Activated naive CD4-positive, alpha-beta T cell treated with anti-CD3 and anti-CD28 coated beads, Interleukin-2, amount 50 U/mL, for 16 hours (primary cell): ENCODE measurements at places on chromosomes 2 and 18.

DNA sequence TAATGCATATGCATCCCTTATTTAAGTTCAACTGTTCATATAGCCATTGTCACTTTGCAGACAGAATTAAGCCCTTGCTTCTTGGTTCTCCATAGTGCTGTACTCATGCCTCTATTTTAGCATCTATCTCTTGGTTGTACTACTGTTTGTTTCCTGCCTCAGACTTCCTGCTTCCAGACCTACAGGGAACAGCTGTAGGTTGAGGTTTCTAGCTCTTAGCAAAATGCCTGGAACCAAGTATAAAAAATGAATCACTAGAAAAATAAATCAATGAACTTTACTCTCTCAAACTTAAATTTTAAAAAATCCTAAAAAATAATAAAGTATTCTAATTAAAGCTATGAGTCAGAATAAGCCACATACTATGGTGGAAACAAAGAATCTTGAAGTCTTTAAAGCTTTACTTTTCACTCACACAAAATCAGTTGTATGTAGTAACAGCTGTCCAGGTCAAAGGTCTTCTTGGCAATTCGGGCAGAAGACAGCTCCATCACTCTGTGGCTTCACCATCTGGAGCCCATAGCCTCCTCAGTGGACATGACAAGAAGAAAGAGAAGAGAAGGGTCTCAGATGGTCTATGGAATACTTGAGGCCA is 1228.1 kb upstream of the GYPC start:
- DNase-seq, result no peak

GRCh38 chr2:167140330-167140729 is 252.1 kb downstream of the XIRP2 start:
- DNase-seq, result no peak

GRCh38 chr2:70069049-70069448 is 18.2 kb upstream of the PCBP1 start:
- peak; percentile 73 for DNase-seq

GRCh38 chr2:105224444-105224843 is 17.1 kb upstream of the GPR45 start:
- no peak for DNase-seq

DNA sequence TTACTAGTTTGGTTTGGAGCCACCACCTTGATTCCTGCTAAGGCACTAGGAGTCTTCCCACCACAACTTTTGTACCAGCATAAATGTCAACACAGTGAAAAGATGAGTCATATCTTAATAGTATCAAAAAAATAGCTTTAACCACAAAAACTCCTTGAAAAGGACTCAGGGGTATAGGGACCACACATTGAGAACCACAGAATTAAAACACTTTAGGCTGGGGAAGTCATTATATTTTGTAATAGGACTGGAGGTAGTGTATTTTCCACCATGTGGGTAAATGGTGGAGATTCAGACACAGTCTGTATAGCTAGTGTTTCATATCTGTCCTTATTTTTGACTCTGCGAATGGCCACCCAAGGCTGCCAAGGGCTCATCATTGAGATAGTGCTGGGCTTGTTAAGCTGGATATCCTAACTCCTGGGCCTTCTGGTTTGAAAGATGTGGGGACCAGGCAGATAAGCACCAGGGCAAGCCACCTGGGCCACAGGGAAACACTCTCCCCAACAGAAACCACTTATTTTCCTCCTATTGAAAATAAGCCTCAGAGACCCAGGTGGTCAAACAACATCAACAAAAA is 19.1 kb upstream of the FHL2 start:
- no peak for DNase-seq

DNA sequence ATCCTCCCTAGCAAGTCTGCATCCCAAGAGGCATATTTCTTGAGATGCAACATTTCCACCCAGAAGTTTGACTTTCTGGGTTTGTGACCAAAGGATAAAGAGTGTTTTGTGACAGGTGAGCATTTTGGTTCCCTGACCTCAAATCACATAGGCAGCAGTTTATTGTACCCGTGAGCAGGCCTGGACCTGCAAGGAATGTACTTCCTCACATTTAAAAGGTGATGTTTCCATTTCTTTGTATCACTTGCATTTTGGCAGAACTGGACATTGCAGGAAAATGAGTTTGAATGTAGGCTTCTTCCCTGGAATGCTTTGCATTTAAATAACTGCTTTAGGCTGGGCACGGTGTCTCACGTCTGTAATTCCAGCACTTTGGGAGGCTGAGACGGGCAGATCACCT is 160.7 kb downstream of the ALPK2 start:
- no peak for DNase-seq

GRCh38 chr2:202019689-202020450 is 13.8 kb upstream of the FZD7 start:
- no peak for DNase-seq

DNA sequence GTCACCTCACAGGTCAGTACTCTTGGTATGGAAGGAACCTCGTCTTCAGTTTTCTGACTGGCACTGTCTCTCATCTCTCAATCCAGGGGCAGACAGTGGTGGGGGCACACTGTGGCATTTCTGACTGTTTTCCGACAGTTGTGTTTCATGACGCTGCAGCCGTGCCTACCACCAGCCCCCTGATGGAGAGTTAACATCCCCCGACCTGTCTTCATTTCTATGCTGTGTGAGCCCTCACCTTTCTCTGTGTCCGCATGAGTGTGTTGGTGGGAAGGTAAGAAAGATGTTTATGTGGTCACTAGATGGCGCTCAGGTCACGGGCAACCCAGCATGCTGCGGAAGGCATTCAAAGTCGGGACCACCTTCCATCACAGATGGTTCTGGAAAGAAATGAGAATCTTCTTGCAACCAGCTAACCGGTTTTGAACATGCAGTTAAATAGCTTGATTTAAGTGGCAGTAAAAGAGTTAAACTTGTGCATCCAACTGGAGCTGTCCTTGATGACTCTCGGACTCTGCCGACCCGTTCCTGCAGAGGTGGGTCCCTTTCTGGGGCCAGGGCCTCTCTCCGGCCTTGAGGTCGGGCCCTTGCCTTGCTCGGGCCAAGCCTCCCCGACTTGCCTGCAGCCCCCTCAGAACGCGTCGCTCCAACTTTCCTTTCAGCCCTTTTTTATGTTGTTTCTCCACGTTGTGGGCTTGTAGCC is 92.4 kb downstream of the DYSF start:
- peak; percentile 39 for DNase-seq

- no peak for DNase-seq
These were observed 25.6 kb downstream of the HADHB start for GRCh38 chr2:26270373-26270772.

GRCh38 chr2:238247841-238248453 is 8.1 kb upstream of the HES6 start:
- DNase-seq, result no peak

- DNase-seq, result no peak
These were observed 23.9 kb downstream of the SP5 start for GRCh38 chr2:170739048-170739447.

DNA sequence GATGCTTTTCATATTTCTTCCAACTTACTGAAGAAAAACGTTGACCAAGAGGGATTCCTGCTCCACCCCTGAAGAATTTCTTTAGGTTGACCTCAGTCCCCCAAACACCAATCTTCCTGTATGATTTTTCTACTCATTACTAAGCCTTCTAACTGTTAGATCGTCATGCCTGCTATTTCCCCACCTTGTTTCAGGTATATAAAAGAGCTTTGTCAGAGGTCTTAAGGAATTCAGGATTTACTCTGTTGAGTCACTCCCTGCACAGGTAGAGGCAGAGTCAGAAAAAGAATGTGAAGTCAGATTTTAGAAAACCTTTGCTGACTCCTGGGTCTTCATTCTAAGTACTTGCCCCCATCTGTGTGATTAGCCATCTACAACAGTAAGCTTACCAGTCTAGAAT is 83.8 kb upstream of the NOSTRIN start:
- no peak for DNase-seq

- no peak for DNase-seq
These were observed 68.7 kb downstream of the NPAS2 start for GRCh38 chr2:100888601-100889000.

GRCh38 chr2:114039677-114040076 is 149.8 kb downstream of the ACTR3 start:
- DNase-seq, result no peak

DNA sequence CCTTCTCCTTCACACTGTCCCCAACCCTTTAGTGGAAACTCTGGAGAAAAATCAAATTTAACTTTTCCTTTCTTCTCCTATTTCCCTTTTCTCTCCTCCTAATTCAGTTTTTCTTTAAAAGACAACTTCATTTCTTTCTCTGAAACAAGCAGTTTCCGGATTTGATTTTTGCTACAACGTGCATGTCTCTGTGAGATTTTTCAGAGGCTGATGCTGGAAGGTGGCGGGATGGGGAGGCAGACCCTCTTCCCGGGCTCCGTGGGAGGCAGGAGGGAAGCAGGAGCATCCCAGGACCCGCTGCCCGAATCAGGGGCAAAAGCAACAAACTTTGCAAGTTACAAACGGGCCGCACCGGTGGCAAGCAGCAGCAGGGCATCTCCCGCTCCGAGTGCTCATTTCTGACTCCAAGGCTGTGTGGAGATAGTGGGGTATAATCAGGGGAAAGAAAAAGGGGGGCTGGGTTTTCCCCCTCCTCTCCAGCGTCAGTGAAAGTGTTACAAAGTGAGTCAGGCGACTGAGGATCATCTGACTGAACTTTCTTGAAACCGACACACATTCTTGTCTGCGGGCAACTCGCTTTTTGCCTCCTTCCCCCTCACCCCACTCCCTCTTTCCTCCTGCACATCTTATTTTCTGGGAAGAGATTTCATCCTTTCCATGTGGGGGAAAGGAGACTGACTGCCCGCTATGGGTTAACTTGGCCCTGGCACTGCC is 6.4 kb downstream of the ZEB2 start:
- DNase-seq, result no peak

GRCh38 chr18:80009661-80010550 is 21.5 kb upstream of the TXNL4A start:
- no peak for DNase-seq

GRCh38 chr2:95261602-95262001 is 12.6 kb upstream of the PROM2 start:
- DNase-seq, result no peak

- DNase-seq, result no peak
These were observed 201.7 kb upstream of the STON1 start for GRCh38 chr2:48328159-48328809.

- DNase-seq, result no peak
These were observed 12.9 kb downstream of the HTR2B start for GRCh38 chr2:231111987-231112386.

DNA sequence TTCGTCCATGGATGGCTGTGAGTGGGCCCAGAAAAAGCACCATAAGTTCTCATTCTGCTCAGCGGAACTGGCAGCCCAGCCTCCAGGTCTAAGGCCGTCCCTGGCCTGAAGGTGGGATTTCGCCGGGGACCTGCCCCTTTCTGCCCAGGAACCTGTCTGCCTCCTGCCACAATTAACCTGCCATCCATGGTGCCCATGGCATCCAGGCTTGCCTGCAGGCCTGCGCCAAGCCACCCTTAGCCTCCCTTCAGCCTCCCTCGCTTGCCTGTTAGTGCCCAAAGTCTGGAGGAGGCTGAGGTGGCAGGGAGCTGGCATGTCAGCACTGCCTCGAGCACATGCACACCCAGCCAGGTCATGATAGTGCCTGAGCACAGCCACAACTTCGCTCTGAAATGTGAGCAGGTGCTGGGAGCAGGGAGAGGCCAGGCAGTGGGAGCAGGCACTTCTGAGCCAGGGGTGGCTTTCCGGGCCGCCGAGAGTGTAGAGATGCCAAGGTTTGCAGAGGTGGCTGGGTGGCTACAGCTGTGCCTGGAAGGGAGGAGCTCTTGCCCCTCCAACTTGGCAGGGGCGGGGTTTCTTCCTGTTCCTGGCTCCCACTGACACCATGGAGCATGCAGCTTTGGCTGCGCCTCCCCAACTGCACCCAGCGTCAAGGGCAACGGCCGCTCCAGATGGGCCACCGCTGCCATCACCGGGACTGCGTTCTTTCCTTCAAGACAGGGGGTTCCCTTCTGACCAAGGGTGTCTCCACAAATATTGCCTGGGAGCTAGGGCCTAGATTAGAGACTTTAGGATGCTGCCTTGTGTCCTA is 648.9 kb upstream of the VRK2 start:
- DNase-seq, result no peak

DNA sequence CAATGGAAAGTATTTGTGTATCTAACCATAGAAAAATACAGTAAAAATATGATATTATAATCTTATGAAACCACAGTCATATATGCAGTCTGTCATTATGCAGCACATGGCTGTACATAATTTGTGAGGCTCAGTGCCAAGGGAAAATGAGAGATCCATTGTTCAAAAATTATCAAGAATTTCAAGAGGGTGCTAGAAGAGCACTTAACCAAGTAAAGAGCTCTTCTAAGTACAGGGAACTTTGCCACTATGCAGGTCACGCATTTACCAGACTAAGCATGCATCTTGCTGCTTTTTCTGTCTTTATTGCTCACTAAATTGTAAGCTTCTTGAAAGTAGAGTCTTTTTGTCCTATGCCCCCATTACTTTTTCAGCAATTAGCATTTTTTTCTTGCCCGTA is 438.0 kb downstream of the LRP1B start:
- DNase-seq, result no peak

DNA sequence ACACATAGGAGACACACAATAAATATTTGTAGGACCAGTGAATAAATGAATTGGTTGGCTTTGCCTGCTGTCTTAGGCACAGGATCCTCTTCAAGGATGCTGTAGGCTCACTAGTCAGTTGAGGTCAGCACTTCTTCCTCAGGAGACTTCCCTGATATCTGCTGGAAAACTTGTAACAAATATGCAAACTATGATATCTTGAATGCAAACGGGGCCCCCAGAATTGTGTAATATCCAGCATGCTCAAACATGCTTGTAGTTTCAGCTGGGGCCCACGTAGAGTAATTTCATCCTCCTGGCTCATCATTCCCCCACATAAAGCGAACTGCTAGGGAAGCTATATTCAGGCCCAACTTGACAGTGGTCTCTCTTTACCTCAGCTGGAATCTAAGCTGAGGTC is 43.6 kb downstream of the POLE4 start:
- no peak for DNase-seq

DNA sequence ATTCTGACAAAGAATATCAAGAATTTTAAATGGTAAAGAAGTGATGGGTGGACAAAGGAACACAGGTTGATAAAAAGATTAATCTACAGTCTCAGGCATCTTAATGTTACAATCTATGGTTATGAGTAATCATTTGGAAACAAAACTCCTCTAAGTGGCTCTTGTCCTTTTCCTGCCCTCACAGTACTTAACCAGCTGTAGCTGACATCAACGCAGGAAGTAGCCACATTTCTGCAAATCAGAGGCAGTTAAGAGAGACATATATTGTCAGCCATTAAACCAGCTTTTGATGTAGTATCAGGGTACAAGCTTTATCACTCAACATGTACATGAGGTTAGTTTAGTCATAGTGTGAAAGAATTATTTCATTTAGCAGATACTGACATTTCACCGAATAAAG is 244.6 kb downstream of the NR4A2 start:
- no peak for DNase-seq

- no peak for DNase-seq
These were observed 203.5 kb upstream of the SALL3 start for GRCh38 chr18:78776151-78776550.
